ENCODE measurements at places on chromosomes 13 and 19.

DNA sequence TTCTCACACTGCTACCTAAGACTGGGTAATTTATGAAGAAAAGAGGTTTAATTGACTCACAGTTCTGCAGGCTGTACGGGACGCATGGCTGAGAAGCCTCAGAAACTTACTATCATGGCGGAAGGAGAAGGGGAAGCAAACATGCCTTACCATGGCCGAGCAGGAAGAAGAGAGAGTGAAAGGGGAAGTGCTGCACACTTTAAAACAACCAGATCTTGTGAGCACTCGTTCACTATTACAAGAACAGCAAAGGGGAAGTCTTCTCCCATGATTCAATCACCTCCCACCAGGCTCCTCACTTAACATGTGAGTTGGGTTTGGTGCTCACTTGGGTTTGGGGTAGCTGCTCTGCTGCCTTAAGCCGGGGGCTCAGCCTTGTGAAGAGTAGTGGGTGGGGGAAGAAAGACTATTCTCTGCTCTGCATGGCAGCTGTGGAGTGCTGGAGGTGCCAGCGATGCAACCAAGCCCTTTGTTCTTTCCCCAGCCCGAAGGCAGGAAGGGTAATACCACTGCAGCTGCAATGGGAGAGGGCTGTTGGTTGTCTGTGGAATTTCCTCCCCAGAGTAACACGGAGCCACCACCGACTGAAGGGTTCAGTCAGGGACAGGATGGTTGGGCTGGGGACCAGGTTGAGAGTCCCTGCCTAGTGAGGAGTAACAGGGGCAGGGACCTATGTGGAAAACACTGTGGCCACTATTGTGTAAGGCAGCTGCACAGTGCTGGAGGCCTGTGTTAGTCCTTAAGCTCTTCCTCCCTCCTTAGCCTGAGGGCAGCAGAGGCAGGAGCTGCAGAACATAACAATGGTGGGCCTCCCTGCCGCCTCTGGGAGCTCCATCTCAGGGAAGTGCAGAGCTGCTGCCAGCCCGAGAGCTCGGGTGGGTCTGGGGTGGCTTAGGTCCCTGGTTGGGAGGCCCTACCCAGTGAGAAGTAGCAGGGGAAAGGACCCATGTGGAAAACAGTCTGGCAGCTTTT, 1262.5 kb downstream of the EFNB2 start:
- no peak for DNase-seq

- no peak for DNase-seq
Measured at GRCh38 chr13:33582121-33582520, 235.8 kb upstream of the RFC3 start.

DNA sequence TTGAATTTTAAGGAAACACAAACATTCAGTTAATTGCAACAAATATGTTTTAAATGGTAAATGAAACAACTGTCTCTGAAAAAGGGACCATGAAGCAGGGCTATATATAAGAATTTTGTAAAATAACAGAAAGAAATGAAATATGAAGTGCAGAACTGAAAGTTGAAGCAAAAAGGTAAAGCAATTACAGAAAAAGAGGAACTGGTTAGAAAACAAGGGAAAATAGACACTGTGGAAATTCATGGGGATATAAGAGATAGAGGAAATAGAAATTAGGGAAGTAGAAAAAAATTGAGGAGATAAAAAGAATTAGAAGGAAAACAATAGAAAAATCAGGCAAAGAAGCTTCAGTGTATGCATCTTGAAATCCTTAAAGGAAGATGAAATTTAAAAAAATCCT, 40.0 kb upstream of the TDRD3 start:
- DNase-seq: no peak

- no peak for DNase-seq
Measured at GRCh38 chr19:19054315-19054938, 9.4 kb upstream of the SLC25A42 start.

DNA sequence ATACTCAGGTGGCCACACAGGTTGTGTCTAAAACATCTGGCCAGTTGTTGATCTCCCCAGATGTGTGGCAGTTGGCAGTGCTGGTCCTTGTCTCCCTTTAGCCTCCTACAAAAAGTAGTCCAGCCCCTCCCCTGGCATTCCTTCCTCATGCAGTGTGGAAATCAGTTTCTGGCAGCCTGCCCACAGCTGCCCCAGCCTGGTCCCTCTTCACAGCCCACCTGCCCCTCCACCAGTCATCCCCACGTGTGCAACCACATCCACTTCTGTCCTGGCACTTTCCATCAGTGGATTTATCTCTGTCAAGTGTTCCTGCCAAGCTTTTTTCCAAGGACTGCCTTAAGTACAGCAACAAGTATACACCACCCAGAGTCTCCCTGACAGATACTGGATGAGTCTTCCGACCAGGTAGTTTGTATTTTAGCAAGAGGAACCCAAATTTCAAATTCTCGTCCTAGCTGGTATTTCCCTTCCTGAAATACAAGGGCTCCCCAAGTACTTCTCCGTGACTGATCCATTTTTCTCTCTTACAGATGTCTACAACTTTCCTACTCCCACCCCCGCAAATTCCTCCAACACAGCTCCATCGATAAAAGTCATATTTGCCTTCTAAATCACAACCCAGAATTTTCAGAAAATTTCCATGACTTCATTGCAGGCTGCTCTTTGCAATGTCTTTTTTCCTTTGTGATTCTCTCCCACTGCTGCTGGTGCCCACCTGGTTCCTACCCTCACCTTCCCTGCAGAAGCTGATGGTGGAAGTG, 313.5 kb downstream of the FOXO1 start:
- DNase-seq: no peak

DNA sequence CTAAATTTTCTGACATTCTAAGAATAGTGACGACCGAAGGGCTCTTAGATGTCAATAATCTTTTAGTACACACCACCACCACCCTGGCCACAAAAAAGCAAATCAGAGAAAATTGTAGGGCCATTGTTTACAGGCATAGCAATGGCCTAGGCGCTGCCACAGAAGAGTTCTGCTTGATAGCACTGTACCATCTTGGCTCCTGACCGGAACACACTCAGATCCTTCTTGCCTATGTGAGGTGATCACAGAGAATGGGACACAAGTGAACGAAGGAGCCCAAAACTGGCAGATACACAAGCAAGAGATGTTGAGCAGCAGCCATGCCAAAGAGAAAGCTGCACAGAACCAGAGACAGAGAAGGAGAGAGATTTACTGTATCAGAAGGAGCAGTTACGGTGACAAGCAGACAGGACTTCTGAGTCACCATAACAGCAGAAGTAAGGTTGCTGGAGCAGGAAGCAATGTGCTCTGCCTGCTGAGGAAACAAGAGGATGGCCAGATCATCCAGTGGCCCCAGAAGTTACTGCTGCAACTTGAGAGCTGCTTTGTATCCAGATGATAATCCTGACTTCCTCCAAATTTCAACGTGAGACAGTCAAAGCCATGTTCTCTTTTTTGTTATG, 105.2 kb downstream of the SLITRK6 start:
- DNase-seq: no peak

DNA sequence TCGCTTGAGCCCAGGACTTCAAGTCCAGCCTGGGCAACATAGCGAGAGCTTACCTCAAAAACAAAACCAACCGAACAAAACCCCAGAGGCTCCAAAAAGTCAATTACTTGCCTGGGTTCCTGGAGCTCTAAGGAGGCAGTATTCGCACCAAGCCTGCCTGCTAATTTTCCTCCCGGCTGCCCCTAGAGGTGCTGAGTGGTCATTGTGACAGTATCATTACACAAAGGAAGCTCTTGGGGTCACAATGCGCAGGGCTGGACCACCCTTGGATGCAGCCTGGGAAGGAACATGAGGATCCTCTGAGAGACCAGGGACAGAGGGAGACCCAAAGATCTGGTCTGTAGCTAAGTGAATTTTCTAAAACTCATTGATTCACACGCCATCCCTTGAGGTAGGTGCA, 8.5 kb upstream of the PEX11G start:
- DNase-seq: no peak

DNA sequence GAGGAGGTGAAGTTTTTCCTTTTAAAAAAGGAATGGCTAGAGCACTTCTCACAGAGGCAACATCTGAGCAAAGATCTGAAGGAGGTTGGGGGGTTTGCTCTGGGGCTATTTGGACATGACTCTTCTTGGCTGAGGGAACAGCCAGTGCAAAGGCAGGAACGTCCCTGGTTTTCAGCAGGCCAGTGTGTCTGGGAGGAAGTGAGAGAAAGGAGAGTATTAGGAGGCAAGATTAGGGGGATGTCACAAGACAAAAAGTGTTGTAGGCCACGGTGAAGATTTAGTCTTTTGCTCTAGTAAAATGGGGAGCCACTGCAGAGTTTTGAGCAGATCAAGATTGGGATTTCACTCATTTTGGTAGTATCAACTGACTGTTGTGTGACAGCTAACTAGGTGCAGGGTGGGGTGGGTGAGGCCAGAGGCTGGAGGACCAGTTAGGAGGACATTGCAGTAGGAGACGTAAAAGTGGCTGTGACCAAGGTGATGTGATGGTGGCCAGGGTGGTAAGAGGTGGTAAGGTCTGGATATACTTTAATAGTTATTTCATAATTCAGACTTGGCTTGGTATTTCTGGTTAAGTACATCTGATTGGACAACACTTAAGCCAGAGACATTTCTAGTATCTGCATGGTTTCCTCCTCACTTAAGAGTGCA, 40.6 kb downstream of the WDFY2 start:
- no peak for DNase-seq

DNA sequence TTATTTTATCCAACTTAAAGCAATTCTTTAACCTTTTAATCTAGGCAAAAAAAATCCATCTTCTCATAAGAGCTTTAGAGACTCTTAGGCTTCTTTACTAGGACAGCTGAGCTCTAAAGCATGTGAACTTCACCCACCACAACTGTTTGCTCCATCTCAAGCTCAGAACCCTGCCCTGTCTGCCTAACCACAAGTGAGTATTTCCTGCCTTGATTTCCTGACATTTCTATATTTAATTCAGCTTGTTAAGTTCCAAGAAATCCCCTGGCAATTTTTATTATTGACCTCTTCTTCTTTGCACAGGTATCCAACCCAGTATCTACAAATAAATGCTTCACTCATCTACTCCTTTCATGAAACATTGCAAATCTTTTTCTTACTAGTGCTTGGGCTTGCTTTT, 21.1 kb upstream of the CEACAM21 start:
- DNase-seq: peak; percentile 42

GRCh38 chr19:31235806-31236205, 113.4 kb downstream of the TSHZ3 start:
- no peak for DNase-seq

DNA sequence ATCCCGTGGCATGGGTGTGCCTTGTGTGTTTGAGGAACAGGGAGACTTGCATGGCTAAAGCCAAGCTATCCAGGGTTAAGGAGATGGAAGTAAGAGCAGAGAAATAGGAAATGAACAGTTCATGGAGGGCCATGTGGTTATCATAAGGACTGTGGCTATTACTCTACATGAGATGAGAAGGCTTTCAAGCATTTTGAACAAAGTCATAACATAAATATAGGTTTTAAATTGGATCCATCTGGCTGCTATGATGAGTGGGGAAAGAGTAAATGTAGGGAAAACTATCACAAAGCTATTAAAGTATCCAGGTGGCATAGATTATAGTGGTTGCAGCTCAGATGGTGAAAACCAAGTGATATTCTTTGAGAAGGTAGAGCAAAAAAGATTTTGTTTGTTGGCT, 184.1 kb downstream of the PCDH17 start:
- no peak for DNase-seq

- DNase-seq: no peak
Measured at GRCh38 chr13:28611654-28612131, 47.2 kb upstream of the POMP start.

- no peak for DNase-seq
Measured at GRCh38 chr19:36377541-36378178, 1.3 kb downstream of the ZFP14 start.

GRCh38 chr19:10260141-10260584, 8.1 kb downstream of the MRPL4 start:
- no peak for DNase-seq

DNA sequence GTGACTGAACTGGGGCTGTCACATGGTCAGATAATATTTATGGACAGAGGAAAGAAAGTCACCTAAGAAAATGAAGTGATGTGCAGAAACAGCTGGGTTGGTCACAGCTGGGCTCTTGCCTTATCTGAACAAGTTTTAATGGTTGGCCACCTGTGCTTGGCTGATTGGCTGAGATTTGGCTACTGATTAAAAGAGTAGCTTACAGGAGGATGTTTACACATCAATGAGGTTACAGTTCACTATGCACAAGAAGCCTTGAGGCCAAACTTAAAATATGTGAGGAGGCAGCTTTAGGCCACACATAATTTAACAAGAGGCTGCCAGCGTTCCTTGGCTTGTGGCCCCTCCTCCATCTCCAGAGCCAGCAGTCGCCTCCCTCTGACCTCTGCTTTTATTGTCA, 99.2 kb upstream of the C1QTNF9B start:
- no peak for DNase-seq

DNA sequence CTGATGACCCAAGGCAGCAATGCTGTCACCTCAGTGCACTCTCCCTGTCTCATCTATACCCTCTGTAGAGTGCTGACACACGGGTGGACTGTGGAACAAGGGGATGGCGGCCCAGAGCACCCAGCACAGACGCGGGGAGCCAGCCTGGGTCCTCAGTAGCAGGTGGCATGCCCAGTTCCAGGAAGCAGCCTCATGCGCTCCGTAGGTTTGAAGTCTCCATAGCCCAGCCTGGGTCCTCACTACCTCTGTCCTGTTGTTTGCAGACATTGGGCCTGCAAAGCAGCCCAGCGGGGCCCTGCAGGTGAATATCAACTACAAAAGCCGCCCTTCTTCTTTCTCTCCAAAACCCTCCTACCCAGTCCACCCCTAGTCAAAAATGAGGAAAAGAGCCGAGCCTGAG, 5.0 kb upstream of the SLC7A9 start:
- DNase-seq: no peak

DNA sequence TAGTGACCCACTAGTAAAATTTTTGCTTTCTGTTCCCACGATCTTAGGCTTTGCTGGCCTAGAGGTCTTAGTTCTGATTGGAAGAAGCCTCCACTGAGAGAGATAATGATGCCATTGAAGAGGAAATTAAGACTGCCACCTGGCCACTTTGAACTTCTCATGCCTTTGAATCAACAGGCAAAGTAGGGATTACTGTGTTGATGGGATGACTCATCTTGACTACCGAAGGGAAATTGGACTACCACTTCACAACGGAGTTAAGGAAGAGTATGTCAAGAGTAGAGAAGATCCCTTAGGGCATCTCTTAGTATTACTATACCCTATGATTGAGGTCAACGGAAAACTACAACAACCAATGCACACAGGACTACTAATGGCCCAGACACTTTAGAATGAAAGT, 12.7 kb upstream of the FREM2 start:
- DNase-seq: no peak

DNA sequence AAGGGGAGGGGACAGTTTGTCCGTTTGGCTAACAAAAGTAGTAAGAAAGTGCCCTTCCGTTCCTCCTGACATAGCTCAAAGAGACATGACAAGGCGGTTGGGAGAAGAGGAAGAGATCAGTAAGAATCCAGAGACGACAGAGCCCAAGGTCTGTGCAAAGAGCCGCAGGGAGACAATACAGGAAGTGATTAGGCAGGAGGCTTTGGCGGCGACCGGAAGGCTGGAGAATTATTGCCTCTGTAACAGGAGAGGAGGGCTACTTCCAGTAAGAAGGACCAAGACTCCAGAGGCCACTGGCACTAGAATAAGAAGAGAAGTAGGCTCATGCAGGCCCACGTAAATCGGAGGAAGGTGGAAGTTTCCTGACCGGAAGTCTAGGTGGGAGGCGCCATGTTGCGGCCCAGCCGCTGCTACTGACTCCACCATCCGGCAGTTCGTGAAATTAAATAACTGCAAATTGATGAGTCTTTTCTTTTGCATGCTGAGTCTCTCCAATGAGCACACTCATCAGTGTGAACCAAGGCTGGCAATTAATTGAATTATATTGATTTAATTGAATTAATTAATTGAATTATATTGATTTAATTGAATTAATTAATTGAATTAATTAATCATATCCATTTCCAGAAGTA, 9.9 kb downstream of the RFX2 start:
- peak; percentile 4 for DNase-seq

Data from T-cell (primary cell).